NCI-H1417 treated with DMSO at 0.1 percent for 48 hours (cell line): ENCODE measurements at places on chromosomes 7 and 10.

DNA sequence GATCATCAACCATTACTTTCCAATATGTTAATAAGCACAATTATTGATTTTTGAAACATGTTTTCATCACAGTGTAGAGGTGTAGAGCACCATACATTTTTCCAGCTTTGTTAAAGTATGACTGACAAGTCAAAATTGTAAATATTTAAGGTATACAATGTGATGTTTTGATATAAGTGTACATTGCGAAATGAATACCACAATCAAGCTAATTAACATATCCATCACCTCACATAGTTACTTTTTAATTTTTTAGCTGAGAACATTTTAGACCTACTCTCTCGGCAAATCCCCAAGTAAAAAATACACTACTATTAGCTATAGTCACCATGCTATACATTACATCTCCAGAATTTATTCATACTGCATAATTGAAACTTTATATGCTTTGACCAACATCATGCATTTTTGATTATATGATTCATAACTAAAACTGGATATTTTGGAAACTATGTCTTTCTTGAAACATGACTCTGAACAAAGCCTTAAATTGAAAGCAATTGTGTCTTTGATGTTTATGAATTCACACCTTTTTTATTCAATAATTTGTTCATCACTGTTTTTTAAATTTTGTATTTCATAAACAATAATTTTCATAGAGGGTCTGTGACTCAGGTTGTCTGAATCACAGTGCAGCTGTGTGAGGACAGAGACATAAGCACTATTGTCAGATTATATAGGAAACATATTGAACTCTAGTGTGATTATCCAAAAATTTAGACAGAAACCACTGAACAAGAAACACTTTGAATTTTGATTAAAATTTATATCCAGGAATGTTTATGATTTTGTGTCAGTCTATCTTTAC lies 486.1 kb downstream of the SEMA3D start:
- DNase-seq, result no peak

GRCh38 chr7:74572301-74572979 lies 85.1 kb upstream of the GTF2I start:
- no peak for DNase-seq

GRCh38 chr7:20164425-20165145 lies 52.6 kb downstream of the MACC1 start:
- DNase-seq, result no peak

DNA sequence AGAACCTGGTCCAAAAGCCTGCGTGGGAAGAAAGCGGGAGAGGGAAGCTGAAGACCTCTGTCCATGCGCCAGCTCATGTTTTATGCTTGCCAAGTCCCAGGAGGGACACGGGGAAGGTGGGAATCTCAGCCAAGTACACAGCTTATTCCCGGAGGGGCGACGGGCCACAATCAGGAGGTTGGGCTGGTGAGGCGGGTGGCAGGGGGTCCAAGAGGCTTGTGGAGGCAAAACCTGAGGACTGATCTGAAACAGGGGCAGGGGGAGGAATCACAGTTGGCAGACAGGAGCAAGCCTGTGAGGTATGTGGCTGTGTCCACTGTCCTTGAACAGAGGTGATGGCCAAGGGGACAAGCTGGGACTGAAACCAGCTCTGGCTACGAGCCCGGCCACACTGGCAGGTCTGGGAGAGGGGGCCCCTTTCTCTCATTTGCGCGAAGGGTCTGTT lies 38.0 kb upstream of the LEP start:
- DNase-seq, result no peak
